ENCODE measurements at places on chromosomes 7 and 10.

DNA sequence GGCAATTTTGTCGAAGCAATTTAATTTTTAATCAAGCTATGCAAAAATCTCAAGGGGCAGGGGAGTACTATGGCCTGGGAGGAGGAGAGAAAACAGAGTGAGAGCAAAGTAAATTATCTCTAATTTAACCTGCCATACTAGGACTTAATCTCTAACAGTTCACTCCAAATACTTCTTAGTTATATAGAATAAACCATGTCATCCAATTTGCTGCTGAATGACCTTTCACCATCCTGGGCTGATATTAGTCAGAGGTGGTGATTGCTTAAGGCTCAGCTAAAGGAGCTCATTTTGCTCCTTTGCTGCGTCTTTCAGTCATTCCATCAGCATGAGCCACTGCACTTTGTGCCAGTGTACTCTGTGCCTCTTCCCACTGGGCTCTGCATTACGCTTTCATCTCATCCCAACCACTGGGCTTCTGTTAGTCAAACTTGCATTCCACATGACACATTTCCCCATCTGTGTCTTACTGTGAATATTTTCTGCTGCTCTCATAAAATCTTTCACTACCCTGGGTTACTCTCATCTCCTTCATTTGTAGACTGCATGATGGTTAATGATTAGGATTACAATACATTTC is 84.3 kb downstream of the CD36 start:
- no peak for DNase-seq

GRCh38 chr7:26599982-26600381 is 264.4 kb downstream of the SKAP2 start:
- no peak for DNase-seq

- no peak for DNase-seq
Measured at GRCh38 chr10:62811159-62811875, 4.8 kb downstream of the EGR2 start.

GRCh38 chr10:83605783-83606630 is 533.3 kb upstream of the GHITM start:
- DNase-seq, result no peak

GRCh38 chr7:1567049-1567771 is 2.6 kb downstream of the PSMG3 start:
- no peak for DNase-seq

DNA sequence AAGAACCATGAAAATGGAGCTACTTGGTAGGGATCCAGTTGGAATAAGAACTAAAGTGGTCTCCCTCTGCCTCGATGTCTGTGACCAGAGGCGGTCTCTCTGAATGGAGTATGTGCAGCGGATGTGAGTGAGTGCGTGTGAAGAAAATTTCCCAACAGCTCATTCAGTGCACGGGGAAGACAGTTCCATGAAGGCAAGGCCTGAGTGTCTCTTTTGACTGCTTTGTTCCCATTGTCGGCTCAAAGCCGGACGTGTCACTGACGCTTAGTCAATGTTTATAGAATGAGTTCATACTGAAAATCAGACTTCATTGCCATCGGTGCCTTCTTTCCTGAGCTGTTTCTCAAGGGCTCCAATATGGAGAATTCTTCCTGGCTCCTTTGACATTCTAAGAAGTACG is 55.3 kb upstream of the GRB10 start:
- no peak for DNase-seq

DNA sequence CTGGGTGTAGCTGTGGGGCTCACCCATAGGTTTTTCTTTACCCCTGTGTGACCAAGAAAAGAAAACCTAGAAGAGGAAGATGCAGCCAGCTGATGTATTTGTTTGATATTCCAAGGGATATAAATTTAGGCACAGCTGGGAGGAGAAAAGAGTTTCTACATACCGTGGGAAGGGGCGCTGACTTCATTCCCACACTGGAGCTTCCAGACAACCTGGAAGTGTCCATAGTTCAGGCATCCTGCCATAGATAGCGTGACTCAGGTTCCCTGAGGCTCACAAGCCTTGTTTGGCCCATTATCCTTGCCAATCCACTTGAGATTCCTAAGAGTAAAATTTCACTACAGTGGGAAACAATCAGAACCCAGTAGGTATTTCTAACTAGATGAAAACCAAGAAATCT is 371.7 kb upstream of the NRP1 start:
- no peak for DNase-seq

DNA sequence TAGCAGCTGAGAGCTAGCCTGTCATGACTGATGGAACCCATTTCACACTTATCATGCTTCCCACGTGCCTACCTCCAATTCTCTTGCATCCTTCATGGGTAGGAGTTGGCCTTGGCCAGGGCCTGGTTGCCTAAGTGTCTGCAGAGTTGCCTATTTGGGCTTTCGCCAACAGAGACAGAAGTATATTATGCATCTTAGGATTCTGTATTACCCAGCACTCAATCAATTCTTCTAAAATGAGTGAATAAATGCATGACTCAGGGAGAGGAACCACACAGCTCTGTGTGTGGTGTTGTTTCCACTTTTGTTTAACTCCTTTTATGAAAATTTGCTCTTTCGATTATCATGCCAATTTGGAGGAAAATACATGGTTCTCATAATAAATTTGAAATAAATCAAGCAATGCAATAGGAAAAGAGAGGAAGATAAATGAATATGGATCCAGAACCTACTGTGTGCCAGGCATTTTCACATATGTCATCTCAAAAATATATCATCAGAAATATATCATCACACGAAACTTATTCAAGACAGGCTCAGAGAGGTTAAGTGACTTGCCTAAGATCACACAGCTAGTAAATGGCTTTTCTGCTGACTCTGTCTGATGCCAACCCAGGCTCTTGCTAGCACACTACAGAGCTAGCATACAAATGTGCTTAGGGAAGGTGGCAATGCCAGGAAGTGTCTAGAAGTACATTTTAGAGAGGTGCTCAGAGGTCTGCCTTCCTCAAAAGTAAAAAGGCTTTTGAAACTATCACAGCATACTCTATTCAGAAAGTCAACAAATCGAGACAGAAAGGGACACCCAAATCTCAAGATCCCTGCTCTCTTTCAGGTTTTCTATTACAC is 9.5 kb upstream of the HABP2 start:
- DNase-seq, result no peak

GRCh38 chr7:132179681-132180080 is 396.6 kb downstream of the PLXNA4 start:
- no peak for DNase-seq

GRCh38 chr7:86911659-86912058 is 147.8 kb downstream of the ELAPOR2 start:
- peak; percentile 18 for DNase-seq

DNA sequence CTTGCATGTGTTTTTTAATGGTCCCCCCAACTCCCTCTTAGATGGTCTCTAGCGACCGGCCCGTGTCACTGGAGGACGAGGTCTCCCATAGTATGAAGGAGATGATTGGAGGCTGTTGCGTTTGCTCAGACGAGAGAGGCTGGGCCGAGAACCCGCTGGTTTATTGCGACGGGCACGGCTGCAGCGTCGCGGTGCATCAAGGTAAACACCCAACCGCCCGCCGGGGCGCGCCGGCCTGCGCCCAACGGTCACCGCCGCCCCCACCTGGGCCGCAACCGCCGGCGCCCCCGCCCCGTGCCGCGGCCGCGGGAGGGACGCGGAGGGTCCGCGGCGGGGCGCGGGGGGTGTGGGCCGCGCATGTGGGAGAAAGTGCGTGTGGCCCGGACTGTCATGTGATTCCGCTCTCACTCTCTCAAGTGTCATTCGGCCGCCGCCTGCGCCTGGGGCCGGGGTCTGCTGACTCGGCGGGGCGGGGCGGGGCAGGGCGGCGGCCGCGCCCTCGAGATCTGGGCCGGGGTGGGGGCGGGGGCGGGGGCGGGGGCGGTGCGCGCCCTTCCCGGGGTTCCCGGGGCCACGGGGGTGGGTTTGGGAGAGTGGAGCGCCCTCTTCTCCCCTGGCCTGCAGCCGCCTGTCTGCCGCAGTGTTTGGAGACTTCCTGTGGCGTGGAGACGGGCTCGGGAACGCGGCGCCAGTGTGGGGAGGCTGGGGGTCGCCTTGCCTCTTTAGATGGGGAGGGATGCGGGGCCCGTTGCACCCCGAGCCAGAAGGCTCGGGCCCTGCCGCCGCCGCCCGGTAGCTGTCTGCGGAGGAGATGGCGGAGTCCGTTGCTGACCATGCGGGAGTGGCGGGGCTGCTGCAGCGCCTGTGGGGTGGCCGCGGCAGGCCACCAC is 817 bp downstream of the MLLT10 start:
- DNase-seq, result no peak

DNA sequence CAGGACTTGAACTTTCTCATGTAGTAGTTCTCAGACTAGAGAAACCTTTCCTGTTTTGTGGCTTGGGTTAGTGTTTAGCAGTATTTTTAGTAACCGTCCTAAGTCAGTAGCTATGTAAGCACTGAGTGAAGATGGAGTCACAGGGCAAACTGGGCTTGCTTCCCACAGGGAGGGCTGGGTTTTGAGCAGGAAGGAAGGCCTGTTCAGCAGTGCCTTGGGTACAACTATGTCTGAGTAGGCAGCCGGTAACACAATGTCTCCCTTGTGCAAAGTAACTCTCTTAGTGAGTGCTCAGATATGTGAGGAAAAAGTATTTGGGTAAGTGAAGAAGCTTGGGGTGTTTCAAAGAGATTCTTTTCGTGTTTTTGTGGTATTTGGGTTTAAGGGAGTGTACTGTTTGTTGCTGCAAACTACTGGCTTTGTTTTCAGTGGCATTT is 96.4 kb downstream of the CCSER2 start:
- peak; percentile 6 for DNase-seq

- DNase-seq, result no peak
Measured at GRCh38 chr7:6621195-6622133, 6.1 kb downstream of the ZNF853 start.

- DNase-seq, result no peak
Measured at GRCh38 chr10:75779276-75779675, 347.9 kb downstream of the LRMDA start.

- DNase-seq, result no peak
Measured at GRCh38 chr7:149878523-149878921, 4.8 kb downstream of the ATP6V0E2 start.

- DNase-seq, result no peak
Measured at GRCh38 chr10:105974803-105975456, 1189.6 kb downstream of the SORCS1 start.

GRCh38 chr7:128260069-128260795 is 19.2 kb downstream of the LEP start:
- DNase-seq, result no peak

- DNase-seq, result no peak
Measured at GRCh38 chr10:24590697-24591457, 132.8 kb downstream of the ARHGAP21 start.

DNA sequence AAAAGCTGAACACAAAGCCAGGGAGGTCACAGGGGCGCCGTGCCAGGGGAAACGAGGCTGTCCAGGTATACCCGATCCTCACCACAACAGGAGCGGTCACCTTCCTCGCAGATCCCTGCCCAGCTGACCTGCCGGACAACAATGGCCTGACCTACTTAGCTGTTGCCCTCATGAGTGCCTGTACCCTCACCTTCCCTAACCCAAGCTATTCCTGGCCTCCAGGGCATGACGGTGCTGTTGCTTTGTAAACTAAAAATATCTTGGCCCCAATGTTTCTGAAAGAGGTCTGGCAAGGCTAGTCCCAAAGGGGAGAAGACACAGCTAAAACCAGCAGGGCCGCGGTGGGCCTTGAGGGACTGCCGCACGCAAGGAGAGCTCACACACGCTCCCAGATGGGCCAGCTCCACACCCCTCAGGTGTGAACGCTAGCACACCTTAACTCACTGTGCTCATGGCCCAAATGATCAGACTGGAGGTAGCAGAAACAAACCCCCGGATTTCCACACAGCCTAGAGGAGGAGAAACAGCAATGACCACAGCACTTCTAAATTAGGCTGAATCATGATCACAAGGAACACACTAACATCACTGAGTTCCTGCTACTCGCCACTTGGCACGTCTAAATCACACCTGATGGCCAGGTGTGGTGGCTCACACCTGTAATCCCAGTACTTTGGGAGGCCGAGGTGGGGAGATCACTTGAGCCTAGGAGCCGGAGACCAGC is 66.3 kb upstream of the CYTH3 start:
- DNase-seq, result no peak

DNA sequence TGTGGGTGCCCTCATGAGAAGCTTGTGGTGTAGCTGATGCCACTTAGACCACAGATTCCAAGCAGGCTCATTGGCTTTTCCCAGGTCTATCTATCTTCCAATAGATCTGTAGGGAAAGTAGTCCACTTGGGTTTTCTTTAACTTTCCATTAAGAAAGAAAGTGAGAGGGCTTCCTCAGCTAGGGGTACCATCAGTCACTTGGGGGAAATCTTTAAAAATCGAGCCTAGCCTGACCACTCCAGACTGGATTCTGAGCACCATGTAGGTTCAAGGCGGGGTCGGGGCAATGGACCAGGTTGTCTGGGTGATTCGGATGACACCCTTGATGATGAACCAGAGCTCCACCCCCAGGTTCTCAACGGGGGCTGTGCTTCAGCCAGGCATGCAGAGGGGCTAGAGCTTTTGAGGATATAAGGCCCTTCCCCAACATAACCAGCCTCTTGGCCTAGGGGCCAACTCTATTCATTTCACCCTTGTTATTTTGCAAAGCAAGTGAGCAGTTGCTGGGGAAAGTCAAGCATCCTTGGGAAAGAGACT is 27.0 kb downstream of the ITPRIP start:
- no peak for DNase-seq

DNA sequence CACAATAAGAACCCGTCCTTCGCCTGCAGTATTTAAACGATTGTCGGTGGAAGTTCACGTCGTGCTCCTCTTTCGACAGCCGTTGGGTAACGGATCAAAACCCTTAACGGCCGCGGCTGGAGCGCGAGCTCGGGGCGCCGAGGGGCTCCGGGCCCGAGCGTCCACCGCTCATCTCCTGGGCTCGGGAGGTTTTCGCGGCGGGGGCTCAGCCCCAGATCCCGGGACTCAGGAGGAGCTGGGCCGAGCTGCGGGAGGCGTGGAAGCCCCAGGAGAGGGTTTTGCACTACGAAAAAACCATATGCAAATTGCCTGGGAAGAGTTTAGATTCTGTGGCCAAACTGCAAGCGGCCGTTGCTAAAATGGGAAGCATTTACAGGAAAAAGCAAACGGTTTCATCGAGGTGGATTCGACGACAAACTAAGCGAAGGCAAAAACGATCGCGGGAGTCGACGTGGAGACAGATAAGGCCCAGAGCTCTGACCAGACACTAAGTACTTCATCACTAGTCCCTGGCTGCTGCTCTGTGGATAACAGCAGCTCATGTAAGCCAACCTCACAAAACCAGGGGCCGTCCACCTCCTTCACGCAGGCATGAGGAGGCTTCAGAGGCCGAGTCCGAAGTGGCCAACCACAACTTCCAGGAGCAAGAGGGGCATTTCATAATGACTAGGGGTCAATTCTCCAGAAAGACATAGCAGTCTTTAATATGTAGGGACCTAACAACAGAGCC is 129.7 kb downstream of the MARCHF5 start:
- no peak for DNase-seq

- peak; percentile 32 for DNase-seq
Measured at GRCh38 chr10:69449841-69450240, 1.4 kb upstream of the TSPAN15 start.
